ENCODE measurements at places on chromosomes 7 and 10. TPM values are rescaled to one million over a fixed set of nuclear protein-coding genes. Genes with fewer than 3 reads are reported as not detected.

VPS37D gene
- total RNA-seq, result 3.0 TPM

INHBA gene
- total RNA-seq, result 0.89 TPM

PHKG1 gene
- 31.2 TPM for total RNA-seq

UTF1 gene
- not detected for total RNA-seq

RNF148 gene
- total RNA-seq, result 0.32 TPM

PTN gene
- total RNA-seq, result 21.6 TPM

- no peak for DNase-seq
Measured at GRCh38 chr7:134827436-134827835, 48.0 kb downstream of the CALD1 start.

GRCh38 chr10:122269059-122269687 is 1.9 kb upstream of the BTBD16 start:
- DNase-seq, result no peak

DNA sequence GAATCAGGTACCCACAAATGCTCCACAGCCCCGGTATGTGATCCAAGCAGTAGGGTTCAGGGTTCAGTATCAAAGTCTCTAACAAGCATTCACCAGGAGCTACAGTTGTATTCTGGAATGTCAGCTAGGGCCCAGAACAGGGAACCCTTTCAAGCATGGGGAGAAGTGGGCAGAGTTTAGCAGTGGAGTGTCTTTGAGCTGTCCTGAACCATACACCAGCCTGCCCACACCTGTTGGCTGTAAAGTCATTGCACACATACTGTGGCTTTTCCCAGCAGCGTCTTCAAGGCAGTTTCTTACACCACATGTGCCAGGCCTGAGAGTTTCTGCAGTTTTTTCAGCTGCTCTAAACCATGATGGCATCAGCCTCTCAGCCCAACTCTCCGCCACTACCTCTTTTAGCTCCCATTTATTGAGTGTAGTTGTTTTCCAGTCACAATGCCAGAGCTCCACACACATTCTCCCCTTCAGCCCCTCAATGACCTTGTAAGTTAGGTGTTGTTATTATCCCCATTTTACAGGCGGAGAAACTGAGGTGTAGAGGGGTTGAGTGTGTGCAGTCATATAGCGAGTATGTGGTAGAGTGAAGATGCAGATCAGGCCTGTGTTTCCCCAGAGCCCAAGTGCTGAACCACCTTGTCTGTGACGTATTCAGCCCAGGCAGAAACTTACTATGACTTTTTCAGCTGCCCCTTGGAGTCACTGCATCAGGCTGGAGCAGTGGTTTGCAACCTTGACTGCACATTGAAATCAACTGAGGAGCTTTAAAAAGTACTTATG is 83.1 kb downstream of the CHN2 start:
- DNase-seq, result no peak

DNA sequence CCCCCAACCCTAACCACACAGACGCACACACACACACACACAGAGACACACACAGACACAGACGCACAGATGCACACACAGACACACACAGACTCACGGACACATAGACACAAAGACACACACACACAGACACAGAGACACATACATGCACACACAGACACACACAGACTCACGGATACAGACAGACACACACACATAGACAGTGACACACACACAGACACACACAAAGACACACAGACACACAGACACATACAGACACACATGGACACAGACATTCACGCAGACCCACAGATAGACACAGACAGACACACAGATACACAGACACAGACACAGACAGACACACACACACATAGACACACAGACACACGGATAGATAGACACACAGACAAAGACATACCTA is 2.1 kb downstream of the CALML5 start:
- DNase-seq, result no peak

- no peak for DNase-seq
Measured at GRCh38 chr7:133836666-133837065, 290.5 kb upstream of the LRGUK start.

- no peak for DNase-seq
Measured at GRCh38 chr10:99303899-99304861, 25.0 kb upstream of the CNNM1 start.

DNA sequence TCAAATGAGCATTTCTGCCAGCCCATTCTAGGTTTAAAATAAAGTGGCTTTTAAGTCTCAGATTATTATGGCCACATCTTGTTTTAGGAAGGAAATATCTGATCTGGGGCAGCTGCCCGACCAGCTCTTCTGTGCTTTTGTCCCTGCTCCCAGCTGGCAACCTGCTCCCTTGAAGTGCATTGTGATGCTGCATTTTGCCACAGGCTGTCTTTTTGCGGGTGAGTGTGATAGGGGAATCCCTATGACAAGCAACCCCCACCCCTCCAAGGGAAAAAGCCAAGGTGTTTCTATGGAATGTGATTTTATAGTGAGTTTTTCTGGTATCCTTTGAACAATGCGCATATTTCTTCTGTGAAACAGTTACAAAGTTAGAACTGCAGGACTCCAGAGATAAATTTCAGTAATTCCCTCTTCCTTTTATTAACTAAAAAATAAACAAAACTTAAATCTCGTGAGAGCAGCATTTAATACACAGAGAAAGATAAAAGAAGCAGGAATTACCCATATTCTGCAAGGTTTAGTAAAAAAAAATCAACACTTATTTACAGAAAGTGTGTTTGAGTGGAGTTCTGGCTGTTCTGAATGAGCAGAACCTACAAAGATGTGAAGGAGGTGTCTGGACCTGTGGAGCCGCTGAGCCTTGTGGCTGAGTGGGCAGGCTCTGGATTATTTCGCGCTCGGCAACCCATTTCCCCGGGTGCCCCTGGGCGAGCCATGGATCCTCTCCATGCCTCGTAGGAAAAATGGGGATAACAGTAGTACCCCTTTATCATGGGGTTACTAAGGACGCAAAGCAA is 10.1 kb upstream of the HPS1 start:
- DNase-seq, result no peak

- DNase-seq, result no peak
Measured at GRCh38 chr10:15884447-15884846, 24.1 kb upstream of the MINDY3 start.

DNA sequence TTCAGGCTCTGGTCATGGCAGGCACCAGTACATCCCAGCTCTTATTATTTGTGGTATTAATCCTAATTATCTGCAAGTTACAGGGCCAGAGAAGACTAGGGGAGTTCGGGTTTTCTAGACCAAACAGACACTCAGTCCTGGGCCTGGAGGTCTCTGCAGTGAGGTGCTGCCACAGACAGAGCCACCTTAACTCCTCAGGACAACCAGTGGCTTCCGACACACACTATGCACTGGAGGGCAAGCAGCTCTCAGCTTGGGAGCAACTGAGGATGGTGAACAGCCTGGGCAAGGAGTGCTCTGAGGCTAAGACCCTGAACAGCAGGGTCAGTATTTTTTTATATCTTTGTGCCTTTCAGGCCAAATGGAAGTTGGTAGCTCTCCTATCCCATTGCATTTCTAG is 19.0 kb downstream of the ACTA2 start:
- DNase-seq, result no peak

GRCh38 chr10:98994030-98994429 is 241.6 kb downstream of the HPSE2 start:
- DNase-seq, result no peak

DNA sequence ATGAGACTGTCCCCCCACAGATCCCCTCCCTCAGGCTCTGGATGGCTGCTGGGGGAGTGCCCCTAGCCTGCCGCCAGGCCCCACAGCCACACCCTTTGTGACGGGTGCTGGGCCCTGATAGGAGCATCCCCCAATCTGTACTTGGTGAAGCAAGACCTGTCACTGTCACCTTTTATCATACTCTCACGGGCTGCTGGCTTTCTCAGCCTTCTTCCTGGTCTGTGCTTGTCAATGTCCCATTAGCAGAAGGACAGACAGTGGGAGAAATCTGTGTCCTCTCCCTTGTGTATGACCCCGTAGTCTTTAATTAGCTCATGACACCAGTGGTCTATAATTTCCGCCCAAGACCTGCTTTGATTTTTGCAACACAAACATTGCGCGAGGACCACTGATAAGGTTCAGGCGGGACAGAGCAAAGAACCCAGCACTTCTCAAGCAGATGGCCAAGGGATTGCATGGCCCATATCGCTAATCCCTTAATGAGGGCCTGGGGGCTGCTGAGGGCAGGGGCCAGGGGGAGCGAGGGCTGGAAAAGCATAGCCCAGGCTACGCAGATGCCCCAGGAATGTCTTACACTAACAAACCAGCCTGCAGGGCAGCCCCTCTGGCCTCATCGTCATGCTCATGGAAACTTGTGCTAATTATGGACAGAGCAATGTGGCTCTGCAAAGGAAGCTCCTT is 127.8 kb downstream of the PTPN20 start:
- DNase-seq, result peak; percentile 57

- peak; percentile 73 for DNase-seq
Measured at GRCh38 chr10:35641676-35642034, 441 bp downstream of the FZD8 start.

DNA sequence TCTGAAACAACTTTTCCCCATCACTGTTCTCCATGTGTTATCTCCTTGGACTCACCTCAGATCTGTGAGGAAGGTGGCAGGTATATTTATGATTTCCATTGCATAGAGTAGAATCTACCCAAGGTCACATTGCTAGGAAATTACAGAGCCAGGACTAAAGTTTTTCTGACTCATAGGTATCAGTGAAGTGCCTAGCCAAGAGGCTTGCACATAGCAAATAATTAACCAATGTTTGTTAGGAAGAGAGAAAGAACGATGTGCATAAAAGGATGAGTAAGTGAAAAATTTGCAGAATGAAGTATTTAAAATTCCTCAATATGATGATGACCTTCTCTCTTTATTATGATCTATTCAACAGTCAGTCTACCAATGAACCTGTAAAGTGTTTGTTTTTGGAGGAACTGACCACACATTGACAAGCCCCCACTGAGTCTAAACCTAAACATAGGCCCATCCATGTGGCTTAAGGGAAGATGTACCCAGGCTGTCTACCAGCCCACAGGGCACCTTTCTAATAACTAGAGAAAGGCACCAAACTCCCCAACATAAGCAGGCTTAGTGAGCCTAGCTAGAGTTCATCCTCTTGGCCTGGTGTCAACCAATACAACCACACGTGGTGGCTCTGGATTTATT is 252.9 kb upstream of the ZMIZ1 start:
- DNase-seq, result no peak

DNA sequence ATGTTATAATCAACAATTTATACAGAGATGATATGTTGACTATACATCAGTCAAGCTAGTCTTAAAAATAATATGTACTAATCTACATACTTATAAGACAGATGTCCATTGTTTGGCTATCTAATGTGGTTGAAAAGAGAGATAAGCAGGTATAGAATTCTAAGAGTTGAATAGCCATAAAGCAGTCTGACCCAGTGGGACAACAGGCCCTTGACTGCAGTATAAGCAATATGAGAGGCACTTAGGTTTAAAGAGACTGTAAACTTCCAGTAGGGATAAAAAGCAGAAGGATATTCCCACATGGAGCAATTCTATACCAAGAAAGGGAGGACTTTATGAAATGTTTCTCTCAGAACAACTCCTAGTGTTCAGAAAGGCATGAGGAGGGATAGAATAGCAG is 139.3 kb downstream of the ELAPOR2 start:
- no peak for DNase-seq

DNA sequence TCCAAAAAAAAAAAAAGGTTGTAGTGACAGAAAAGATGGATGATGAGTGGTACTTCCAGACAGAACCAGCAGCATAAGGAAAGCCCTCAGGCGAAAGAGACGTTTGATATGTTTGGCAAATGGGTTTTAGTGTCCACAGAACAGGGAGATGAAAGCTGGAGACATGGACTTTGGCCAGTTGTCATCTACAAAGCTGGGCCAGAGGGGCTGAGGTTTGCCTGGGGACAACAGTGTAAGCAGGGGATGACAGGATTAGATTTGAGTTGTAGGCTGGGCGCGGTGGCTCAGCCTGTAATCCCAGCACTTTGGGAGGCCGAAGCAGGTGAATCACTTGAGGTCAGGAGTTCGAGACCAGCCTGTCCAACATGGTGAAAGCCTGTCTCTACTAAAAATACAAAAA is 47.8 kb upstream of the ELN start:
- DNase-seq, result no peak

- no peak for DNase-seq
Measured at GRCh38 chr7:125605241-125605640, 675.6 kb upstream of the POT1 start.

DNA sequence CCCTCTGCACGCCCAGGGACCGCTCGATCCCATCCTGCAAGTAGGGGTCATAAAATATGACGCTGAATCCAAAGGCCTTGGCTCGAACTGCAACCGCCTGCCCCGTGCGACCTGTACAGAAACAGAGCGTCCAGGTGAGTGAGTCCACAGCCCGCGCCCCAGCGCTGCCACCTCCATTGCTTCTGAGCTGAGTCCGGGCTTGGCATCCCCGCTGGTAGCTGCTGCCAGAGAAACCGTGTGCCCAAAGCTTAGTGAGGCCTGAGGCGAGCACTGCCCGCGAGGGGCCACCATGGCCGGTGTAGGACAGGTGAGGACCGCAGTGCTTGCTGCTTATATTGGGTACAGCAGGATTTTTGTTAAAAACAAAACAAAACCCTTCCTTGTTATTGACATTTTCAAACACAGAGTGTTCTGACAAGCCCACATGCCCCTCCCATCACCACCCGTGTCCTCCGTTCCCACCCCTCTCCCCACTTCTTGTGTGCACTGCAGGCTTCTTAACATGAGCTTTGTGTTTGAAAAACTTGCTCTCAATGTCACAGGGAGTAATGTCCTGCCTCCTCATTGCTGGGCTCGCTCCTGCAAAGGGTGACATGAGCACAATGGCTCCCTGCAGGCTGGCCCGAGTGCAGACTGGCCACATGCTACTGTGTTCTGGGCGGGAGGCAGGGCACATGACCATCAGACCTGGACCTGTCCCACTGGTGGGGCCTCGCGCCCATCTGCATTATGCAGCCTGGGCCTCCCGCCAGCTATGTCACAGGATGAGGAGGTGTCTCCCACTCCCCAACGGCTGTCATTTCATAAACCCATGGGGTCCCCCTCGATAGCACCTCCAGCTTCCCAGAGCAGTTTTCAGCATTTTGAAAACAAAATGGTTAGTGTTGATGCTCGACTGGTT is 52.9 kb downstream of the ZRANB1 start:
- no peak for DNase-seq

DNA sequence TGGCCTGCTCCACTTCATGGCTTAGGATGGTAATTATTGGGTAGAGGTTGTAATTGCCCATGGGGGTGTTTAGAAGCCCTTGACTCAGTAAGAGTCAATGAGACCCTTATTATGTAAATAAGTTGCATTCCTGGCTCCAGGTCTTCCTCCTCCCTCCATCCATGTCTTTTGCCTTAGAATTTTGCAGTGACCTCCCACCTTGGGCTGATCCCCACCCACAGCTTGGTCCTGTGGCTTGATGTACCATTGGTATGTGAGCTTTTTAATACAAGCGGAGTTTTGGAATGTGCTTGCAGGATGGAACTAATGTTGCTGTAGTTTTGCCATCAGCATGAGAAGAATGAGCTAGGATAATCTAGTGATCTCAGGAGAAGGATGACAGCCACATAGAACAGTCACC is 73.2 kb upstream of the DGKI start:
- no peak for DNase-seq
